ENCODE measurements at places on chromosomes 16 and 17.

- DNase-seq, result no peak
Measured at GRCh38 chr16:1638757-1639156, 26.6 kb downstream of the CRAMP1 start.

GRCh38 chr16:56353054-56353921, 72.1 kb downstream of the AMFR start:
- no peak for DNase-seq

- DNase-seq, result no peak
Measured at GRCh38 chr17:58747674-58748073, 8.0 kb upstream of the PPM1E start.

DNA sequence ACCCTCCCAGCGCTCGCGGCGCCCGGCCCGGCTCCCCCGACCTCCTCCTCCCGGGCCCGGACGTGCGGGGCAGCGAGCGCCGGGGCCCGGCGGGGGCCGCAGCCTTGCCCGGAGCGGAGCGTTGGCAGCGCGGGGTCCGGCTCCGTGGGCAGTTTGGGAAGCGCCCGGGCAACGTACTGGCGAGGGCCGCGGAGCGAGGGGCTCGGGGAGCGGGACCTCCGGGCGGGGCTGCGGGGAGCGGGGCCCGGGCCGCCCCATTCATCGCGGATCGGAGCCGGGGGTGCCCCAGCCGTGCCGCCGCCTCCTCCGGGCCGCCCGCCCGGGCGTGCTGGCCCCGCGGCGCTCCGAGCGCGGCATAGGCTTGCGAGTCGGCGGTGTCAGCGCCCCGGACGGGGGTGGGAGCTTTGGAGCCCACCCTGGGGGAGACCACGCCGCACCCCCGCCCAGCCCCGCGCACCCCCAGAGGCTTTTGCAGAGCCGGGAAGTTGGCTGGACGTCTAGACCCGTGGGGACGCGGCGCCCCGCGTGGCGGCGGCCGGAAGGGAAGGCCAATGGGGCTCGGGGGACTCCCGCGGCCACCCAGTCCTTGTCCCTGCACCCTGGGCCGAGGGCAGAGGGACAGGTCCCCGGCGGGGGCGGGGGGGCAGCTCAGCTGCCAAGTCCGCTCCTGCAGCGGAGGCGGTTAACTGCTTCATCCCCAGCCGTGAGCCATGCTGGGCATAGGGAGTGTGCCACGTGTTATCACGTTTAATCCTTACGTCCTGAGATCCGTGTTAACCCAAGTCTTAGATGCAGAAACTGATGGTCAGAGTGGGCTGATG, 852 bp downstream of the ZNF469 start:
- DNase-seq, result no peak

- no peak for DNase-seq
Measured at GRCh38 chr16:67699265-67699664, 19.9 kb downstream of the GFOD2 start.

GRCh38 chr16:5065813-5066212, at the start of gene C16orf89:
TSS of gene C16orf89 (minus strand) at chr16:5065956. CDS start at chr16:5065908, 48 bp downstream.
- DNase-seq, result no peak

GRCh38 chr17:10640475-10640874, 16.6 kb downstream of the MYH3 start:
- DNase-seq, result no peak

DNA sequence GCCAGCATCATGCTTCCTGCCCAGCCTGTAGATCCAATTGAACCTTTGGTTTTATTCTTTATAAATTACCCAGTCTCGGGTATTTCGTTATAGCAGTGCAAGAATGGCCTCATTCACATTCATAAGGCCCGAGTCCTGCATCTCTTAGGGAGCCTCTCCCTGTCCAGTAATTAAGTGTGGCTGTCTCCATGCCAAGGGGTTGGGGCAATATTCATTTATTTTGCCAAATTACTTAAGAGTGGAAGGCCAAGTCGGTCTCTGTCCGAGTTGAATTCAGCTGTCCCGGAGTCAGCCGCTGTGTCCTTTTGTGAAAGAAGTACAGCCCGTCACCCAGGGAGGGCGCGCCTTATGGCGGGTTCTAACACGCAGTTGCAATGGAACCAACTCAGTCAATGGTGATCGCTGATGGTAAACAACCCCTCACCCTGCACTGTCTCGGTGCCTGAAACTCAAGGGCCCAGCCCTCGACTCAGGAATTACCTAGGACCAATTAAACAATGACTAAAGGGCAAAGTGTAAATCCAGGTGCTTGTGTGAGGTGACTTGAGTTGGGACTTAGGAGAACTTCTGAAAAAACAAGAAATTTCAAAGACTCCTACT, 22.2 kb downstream of the KIAA0513 start:
- no peak for DNase-seq

- DNase-seq, result no peak
Measured at GRCh38 chr17:59558953-59559352, 6.5 kb upstream of the DHX40 start.

DNA sequence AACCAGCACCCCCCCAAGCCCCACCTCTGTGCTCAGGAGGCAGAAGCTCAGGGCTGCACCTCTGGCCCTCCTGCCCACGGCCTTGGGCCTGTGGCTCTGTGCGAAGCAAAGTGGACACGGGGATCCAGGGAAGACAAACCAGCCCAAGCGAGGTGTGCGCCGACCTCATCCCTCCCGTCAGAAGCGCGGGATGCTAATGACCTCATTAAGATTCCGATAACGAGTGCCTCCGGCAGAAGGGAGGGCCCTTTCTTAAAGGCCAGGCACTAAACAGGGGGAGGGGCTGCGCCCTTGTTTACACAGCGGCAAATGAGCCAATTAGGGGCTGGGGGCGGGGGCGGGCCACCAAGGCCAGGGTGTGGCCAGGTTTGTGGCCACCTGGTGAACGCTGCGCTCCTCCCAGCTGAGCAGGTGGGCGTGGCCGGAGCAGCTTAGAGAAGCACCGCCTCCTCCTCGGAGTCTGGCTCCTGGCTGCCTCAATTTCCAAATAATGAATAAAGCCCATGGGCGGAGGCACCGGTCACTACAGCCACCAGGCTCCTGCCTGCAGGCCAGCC, 3.2 kb downstream of the CBX4 start:
- no peak for DNase-seq

DNA sequence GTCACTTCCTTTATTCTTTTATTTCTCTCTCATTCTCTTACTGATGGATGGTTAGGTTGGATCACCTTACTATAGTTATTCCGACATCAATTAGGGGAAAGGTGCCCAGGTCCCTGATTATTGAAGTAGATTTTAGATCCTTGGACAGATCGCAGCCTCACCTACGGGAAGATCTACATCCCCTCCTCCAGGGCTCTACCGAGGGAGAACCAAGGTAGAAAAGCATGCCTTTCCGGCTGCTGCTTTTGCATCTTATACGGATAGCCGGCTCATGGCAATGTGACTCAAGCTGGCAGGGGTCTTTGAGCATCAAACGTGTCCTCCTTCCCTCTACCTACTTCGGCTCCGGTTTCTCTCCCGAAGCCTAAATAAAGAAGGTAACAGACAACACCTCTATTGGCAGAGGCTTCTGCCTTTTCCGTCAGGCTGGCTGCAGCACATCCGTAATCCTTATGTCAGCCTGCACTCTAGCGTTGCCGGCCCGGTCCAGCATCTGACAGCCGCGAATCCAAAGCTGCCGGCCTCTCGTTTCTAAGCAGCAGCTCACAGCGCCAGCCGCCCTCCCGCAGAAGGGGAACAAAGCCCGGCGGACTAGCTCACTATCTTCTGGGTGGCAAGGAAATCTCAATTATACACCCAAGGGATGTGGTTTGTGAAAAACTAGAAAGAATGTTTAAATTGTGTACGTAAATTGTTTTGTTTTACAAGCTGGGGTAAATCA, 46.9 kb downstream of the IRX6 start:
- no peak for DNase-seq

- peak; percentile 34 for DNase-seq
Measured at GRCh38 chr16:252366-253337, 18.0 kb downstream of the FAM234A start.

GRCh38 chr16:77307426-77308162, 108.4 kb downstream of the SYCE1L start:
- DNase-seq, result no peak

DNA sequence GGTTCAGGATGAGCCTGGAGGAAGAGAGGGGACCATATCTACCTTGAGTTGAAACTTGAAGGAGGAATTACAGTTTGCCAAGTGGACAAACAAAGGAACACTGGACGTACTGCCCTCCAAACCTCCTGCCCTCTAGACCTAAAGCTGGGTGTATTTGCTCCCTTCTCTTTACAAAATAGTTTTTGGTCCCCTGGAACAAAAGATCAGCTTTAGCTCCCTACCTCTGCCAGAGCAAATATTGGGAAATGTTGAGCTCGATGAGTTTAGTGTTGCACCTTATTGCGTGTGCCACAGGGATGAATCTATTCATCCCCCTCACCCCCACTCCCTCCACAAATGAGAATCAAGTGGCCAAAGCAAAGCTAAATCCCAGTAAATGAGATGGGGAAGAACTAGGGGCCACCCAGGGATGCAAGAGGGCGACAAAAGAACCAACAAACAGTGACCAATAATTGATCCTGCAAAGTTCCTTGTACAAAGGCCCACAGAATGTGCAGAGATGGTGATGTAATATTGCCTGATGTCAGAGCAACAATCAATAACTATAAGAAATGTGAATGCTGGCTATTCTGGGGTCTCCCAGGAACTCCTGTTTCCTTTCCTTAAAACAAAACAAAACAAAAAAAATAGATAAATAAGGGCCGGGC, 17.2 kb upstream of the TAT start:
- no peak for DNase-seq

- DNase-seq, result no peak
Measured at GRCh38 chr16:67833030-67833414, 9.1 kb upstream of the THAP11 start.

GRCh38 chr17:5592382-5592781, 8.1 kb upstream of the NLRP1 start:
- no peak for DNase-seq

DNA sequence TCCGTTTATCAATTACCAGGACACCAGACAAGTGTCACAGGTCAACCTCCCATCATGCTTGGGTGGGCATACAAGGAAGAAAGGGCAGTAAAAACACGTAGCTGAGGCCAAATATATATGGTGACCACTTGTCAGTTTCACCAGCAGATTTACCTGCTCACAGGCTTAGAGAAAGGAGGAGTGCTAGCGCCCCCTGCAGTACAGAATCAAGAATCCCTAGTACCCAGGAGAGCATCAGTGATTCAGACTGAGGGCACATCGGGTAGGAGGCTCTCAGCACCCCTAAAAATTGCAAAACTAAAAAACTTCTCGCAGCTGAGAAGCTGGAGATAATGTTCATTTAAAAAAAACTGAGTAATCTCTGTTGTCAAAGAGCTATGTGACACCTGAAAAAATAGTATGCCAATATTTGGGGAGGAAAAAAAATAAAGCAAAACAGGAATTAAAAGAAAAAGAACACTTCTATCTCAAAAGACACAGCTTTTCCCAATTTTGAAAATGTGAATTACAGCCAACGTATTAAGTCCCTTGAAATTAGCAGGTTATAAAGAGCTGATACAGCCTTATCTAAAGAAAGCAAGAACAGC, 21.2 kb upstream of the MON1B start:
- peak; percentile 21 for DNase-seq

GRCh38 chr16:85728879-85729278, 22.0 kb downstream of the C16orf74 start:
- DNase-seq, result no peak

DNA sequence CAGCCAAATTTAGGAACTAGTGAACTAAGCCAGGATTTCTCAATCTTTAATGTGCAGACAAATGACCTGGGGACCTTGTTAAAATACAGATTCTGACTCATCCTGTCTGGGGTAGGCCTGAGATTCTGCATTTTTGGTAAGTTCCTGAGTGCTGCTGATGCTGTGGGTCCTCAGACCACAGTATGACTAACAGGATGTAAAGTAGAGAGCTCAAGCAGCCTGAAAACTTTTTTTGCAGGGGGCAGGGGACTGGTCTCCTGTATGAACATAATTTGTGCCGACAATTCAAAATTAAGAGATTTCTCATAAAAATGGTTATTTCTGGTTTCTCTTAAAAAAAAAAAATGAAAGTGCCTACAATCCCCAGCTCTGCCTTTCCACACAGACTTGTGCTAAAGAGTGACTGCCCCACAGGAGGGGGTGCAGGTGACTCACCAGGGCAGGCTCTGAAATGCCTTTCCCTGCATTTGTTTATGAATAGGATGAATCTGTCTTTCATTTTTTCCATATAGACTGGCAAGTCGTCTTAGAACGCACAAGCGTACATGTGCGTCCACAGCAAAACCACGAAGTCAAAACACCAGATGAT, 271.5 kb downstream of the PHKB start:
- no peak for DNase-seq

DNA sequence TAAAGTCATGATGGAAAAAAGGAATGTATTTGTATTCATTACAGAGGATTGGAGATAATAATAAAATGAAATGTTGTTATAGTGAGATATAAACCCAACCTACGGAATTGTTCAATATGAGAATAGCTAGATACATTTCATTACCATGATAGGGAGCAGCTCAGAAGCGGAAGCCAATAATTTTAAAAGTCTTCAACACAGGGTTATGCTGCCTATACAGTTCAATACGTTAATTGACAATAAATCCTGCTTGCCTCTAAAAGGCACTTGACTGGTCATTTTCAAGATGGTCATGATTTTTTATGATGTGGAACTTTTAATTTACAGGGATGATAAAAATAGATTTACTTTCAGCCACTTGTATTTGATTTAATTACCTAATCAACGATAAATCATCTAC, 506.8 kb downstream of the TMEM114 start:
- no peak for DNase-seq
